ENCODE measurements at places on chromosomes 4 and X.

- no peak for DNase-seq
Measured at GRCh38 chr4:139007640-139008039, 7.9 kb upstream of the NOCT start.

- no peak for DNase-seq
Measured at GRCh38 chr4:179472164-179472563, 2029.9 kb upstream of the AGA start.

GRCh38 chr4:107366016-107366735 lies 330.1 kb upstream of the DKK2 start:
- DNase-seq = no peak

DNA sequence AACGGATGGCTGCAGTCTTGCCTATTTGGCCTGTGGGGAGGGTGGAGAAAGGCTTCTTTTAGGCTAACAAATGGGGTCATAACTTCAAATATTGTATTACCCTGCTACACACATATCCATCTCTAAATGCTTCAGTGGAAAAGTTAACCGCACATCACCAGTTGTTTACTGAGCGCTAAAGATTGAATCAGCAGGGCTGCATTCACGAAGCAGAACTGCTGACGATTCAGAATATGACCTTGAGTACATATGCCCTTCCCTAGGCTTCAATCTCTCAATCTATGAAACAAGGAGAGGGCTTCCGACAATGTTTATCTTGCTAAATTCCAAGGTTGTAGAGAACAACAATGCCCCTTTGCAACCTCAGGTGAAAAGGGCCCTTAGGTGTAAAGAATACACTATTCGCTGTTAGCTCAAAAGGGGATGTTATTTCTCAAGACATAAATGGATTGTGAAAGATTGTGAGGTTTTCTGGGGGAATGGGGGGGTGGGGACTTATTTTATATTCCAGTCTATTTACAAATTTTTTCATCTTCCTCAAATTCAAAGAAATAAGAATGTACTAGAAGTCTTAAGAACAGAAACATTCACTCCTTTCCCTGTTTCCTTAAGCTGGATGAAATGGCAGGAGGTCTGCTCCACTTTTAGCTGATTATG lies 2.6 kb upstream of the ATP6AP2 start:
- no peak for DNase-seq

GRCh38 chrX:2159393-2159792 lies 341.4 kb downstream of the DHRSX start:
- DNase-seq = no peak

DNA sequence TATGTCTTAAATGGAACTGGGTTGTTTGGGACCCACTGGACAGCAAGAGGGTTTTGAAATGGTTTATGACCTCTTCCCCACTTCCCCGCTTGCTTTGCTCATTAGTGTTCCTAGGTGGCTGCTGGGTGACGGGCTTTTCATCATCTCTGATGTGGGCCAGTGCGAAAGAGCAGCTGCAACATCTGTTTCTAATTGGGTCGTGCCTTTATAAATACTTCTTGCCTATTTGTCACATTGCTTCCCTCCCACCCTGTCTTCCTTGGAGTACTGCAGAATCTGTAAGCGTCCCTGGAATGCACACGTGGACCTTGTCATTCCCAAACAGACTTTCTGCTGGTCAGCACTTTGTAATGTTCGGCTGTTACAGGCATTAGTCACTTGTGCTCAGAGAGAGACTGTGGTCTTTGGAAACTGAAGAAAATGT lies 35.2 kb downstream of the SEPTIN11 start:
- DNase-seq = no peak

DNA sequence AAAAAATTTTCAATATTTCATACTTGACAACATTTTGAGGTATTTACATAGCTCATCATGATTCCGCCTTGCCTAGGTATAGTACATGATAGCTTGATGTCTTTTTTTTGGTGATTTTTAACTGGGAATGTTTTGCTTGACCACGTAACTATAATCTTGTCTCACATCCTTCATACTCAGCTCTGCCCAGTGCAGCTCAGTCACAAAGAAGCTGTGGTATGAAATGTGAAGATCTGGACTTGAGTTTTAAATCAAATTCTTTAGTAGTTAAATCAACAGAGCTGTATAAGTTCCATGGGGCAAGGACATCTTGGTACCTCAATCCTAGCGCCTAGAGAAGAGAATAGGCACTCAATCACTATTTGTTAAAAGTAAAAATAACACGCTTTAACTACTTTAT lies 276.3 kb upstream of the DKK2 start:
- no peak for DNase-seq

- DNase-seq = no peak
Measured at GRCh38 chr4:25892796-25893195, 21.2 kb upstream of the SMIM20 start.

GRCh38 chr4:126172126-126172525 lies 857.4 kb downstream of the FAT4 start:
- no peak for DNase-seq

DNA sequence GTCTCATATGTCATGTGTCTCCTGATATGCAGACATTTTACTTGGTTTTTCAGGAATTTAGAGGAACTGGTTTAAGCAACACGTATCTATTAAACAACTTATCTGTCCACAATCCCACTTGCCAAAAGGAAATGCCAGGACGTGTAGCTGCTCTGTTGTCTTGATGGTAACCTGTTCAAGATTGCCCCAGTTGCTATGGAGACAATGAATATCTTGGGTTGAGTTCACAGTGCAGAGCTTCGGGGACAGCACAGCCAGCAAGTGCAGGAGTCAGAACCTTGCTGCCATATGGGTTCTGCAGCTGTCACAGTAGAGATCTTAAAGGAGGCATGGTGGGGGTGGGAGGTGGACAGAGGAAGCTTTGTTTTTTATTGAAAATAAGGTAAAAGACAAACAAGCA lies 28.7 kb upstream of the FAM9B start:
- DNase-seq = no peak
